Natural killer cell (primary cell): ENCODE measurements at places on chromosomes 16 and 17.

DNA sequence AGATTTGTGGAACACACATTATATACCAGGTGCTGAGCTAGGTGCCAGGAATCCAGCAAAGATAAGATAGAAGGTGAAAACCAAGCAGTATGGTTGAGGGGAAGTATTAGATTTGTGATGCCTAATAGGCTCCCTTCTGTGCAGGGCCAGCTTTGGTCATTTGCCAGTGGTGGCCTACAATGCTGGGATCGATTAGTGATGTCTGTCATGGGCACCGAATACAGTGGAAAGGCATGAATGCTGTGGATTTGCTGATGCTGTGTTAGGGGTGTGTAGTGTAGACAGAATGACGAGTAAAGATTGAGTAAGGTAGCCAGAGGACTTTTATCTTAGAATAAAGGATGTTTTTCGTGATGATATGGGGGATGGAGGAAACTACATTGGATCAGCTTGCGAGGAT lies 48.9 kb downstream of the SNX29 start:
- no peak for DNase-seq

- no peak for DNase-seq
Observed at GRCh38 chr17:42667088-42667951, 8.2 kb downstream of the TUBG2 start.

GRCh38 chr17:63946440-63947363 lies 14.6 kb upstream of the CD79B start:
- DNase-seq: peak; percentile 47

GRCh38 chr16:85936816-85937215 lies 37.9 kb downstream of the IRF8 start:
- DNase-seq: peak; percentile 53

DNA sequence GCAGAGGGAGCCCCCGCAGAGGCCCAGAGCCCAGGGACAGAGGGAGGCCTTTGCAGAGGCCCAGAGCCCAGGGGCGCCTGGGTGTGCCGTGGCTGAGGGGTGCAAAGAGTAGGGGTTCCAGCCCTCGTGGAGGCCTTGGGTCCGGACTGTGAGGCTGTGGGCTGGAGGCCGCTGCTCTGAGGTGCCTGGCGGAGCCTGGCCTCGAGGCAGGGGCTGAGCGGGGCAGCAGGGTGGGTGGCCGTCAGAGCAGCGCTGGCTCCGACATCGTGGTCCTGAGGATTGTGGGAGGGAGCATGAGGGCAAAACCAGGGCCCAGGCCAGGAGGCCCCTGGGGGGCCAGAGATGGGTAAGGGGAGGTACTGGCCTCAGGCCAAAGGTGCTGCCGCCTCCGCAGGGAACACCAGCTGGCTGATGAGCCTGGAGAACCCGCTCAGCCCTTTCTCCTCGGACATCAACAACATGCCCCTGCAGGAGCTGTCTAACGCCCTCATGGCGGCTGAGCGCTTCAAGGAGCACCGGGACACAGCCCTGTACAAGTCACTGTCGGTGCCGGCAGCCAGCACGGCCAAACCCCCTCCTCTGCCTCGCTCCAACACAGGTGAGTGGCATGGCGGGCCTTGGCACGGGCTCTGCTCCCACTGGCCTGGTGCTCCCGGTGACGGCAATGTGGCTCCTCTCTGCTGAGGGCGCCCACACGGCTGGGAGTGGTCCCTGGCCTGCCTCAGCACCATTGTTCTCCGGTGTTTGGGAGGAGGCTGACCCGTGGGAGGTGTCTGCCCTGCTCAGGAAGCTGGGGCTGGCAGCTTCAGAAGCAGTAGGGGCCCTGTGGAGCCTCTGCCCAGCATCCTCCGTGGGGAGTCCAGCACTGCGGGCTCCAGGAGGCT lies 33.7 kb downstream of the TSC2 start:
- no peak for DNase-seq

- no peak for DNase-seq
Observed at GRCh38 chr17:51454456-51454978, 194.2 kb downstream of the UTP18 start.

GRCh38 chr16:84898447-84898846 lies 78.7 kb downstream of the CRISPLD2 start:
- no peak for DNase-seq

- no peak for DNase-seq
Observed at GRCh38 chr17:82910041-82910481, 70.2 kb upstream of the ZNF750 start.

- no peak for DNase-seq
Observed at GRCh38 chr16:12339686-12340085, 363.2 kb downstream of the SNX29 start.

- DNase-seq: no peak
Observed at GRCh38 chr16:804193-805048, 3.9 kb upstream of the GNG13 start.
